Immature natural killer cell (primary cell): ENCODE measurements at places on chromosomes 5 and 9. TPM values are rescaled to one million over a fixed set of nuclear protein-coding genes. Genes with fewer than 3 reads are reported as not detected.

DNA sequence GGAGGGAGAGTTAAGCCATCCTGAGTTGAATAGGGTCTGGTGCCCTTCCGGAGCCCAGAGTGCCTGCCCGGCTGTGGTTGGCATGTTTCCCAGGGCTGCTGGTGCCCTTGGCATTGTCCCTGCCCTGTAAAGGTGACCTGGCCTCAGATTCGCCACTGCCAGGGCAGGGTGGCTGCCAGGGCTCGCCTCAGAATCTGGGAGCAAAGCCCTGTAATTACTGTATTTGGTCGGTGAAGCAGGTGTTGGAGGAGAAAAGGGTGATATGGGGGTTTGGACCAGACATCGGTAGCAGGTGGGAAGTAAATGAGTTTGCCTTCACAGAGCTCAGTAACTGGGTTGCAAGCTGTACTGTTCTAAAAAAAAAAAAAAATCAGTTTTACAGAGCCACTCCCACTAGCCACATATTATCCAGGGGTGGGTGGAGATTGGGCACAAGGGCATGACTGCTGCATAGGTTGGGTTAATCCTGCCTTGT lies 47.6 kb downstream of the RGS3 start:
- no peak for DNase-seq

The SARDH gene
- 6.8 TPM for polyA plus RNA-seq

GRCh38 chr5:172768573-172769341 lies 2.2 kb downstream of the DUSP1 start:
- peak; percentile 59 for DNase-seq

The DAB2IP gene
- polyA plus RNA-seq = not detected

DNA sequence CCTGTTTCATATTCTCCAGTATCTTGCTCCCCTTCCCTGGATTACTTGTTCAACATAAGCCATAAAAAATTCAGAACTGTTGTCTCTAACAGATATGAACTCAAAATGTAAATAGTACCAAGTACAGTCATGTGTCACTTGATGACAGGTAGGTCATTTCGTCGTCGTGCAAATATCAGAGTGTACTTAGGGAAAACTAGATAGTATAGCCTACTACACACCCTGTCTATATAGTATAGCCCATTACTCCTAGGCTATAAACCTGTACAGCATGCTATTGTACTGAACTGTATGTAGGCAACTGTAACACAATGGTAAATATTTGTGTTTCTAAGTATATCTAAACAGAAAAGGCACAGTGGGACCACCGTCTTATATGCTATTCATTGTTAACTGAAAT lies 39.1 kb downstream of the SMIM15 start:
- no peak for DNase-seq

DNA sequence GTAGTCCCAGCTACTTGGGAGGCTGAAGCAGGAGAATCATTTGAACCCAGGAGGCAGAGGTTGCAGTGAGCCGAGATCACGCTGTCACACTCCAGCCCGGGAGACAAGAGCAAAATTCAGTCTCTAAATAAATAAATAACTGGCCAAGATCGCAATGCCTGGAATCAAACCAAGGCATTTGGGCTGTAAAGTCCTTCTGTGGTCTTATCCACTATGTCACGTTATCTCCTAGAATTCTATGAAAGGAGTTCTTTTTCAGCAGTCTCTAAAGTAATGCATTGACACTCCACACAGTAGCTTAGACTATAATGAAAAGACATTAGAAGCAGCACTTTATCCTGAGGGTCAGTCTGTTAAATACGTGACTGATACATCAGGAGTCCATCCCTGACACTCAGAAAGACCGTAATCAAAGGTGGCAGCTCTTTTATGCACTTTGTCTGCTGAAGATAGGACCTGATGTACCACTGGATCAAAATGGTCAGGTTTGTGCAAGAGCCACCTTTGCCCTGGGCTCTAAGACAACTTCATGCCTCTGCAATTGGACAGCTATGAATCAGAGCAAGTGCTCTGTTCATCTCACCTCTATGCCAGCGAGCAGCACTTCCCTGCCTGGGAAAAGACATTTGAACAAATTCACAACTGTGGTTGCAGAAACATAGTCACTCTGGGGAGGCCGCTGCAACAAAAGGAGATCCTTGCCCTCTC lies 31.7 kb upstream of the GNA14 start:
- no peak for DNase-seq

The SMIM27 gene
- 122 TPM for polyA plus RNA-seq

- DNase-seq = no peak
Measured at GRCh38 chr5:34487159-34487879, 168.8 kb upstream of the RAI14 start.

- DNase-seq = no peak
Measured at GRCh38 chr5:151721812-151722391, 35.2 kb upstream of the SPARC start.

DNA sequence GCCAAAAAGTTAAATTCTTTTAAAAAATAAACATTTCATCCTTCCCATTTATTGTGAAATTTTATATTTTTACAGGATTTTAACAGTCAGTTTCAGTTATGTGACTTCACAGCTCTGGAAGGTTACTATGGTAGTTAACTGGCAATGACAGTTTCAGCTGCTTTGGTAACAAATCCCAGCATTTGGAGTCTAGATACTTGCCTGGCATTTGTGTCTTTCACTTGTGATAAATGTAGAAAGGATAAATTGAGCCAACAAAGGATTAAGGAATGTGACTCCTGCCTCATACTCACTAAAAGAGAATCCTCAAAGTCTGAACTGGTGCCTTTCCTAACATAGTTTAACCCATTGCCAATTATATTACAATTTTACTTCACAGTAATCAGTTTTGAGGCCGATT lies 315.5 kb downstream of the FER start:
- DNase-seq = no peak

GRCh38 chr5:50749181-50749580 lies 82.7 kb downstream of the PARP8 start:
- DNase-seq = no peak

DNA sequence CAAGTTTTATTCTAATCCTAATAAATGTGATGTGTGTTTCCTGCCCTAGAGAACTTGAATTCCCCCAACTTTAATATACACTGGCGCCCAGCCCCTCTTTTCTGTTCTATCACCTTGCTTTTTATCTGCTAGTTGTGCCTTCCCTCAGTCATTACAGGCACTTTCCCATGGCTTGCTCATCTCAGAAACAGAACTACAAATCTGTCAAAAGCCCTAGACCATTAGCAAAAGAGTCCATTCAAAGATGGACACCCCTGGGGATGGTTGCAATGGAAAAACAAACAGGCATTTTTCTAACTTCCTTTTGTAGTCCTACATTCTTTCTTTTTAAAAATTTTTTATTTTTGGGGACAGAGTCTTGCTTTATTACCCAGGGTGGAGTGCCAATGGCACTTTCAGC lies 48.2 kb downstream of the FRMD3 start:
- DNase-seq = no peak

GRCh38 chr9:106897751-106898150 lies 34.8 kb downstream of the ZNF462 start:
- no peak for DNase-seq

- DNase-seq = no peak
Measured at GRCh38 chr9:19154135-19154612, 26.9 kb upstream of the PLIN2 start.

DNA sequence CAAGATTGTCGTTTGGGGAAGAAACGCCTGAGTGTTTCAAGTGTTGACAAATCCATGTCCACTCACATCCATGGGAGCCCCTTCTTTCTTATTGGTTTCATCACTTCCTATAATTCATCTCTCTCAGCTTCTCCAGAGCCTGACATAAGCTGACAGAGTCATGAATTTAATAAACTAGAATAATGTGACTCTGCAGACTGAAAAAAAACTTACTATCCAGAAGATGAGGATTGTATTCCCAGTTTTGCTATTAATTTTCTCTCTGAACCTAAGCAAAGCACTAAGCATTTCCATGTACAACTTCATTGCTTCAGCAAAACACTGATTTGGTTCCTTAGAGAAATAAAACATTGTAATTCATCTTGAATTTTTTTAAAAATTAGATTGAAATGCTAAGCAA lies 691.8 kb downstream of the MTRR start:
- DNase-seq = no peak

DNA sequence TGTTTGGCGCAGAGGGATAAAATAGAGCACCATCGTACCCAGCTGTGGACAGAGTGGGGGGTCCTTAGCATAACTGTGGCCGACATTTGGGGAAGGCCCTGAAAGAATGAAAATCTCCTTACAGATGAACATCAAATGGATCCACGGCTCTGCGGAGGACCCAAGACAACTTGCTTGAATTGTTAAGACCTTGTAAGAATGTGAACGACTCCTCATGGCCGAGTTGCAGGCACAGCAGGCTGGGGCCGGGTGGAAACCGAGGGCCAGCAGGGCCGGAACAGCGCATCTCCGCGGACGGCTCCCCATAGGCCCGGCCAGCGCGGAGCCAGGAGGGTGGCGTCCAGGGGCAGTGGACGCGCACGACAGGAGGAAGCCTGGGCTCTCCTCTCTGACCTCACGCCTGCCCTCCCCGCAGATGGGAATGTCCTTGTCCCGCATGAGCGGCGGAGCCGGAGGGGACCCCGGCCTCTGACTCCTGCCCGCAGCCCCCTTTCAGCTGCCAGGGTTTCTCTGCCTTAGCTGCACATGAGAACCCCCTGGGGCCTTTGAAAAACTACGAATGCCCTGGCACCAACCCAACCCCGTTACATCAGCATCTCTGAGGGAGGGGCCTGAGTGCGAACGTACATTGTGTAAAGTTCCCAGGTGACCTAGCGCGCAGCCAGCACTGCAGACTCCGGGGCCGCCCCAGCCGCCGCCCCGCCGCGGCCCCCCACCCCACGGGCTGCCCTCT lies 36.2 kb upstream of the PTCH1 start:
- no peak for DNase-seq

DNA sequence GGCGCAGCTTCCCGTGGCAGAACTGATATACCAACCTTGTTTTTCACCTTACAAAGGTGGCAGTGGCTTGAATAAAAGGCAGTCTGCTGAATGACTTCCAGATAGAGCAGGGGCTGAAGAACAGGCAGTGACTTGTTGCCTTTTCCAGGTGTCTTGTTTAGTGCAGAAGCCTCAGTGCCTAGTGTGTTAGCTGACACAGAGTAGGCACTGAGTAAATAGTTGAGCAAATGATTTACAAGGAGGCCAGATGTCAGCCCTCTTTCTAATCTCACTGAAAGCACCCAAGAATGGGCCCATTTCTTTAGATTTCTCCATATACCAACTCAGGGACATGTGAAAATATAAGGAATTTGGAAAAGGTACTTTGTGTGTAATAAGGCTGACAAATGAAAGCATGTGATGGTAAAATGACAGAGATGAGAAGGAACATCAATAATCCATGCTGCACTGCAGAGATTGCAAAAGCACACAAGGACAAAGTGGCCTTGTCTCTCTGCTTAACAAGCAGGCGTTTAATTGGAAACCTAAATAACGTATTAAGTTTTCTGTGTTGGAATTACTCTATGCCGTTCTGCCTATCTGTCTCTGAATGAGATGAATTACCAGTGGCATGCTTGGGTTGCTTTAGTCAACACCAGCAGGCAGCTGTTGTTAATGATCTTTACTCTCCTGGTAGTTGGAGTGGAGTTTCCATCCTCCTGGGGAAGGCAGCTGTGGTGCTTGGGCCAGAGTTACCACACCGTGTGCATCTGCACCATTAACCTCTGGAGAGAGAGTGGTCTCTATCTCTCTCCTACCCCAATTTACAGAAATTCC lies 360.1 kb upstream of the C9orf72 start:
- DNase-seq = no peak

The SCAMP1 gene
- polyA plus RNA-seq = 42.0 TPM

GRCh38 chr9:134623258-134624066 lies 18.1 kb upstream of the COL5A1 start:
- no peak for DNase-seq

GRCh38 chr5:31124651-31125305 lies 68.7 kb upstream of the CDH6 start:
- no peak for DNase-seq

The CREBRF gene
- polyA plus RNA-seq = 40.6 TPM

- no peak for DNase-seq
Measured at GRCh38 chr5:141889282-141889871, 11.2 kb upstream of the PCDH1 start.

DNA sequence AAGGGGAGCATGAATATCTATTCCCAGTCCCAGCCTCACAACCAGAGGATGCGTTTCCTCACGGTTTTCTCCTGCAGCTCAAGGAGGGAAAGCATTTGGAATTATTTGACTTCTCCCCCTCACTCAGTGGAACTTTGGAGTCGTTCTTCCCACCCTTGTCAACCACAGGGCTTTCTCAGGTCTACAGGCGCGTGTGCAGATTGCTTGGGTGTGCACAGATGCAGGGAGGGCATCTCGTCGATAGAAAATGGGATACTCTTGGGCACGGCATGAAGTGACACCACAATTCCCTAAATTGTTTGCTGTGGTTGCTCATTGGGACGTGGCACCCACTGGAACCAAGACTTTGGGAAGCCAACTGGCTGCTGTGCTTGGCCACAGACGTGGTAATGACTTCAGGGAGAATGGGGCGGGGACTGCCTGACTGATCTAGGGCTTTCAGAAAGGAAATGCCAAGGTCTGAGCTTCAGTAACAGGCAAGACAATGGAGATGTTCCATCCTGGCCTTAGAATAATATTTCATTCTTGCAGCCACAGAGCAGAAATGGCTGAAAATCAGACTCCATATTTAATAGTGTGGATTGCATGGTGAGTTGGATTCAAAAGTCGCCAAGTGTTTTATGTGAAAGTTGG lies 12.2 kb upstream of the OBP2B start:
- no peak for DNase-seq

The C9orf153 gene
- polyA plus RNA-seq = not detected

The PCDHA7 gene
- polyA plus RNA-seq = not detected

DNA sequence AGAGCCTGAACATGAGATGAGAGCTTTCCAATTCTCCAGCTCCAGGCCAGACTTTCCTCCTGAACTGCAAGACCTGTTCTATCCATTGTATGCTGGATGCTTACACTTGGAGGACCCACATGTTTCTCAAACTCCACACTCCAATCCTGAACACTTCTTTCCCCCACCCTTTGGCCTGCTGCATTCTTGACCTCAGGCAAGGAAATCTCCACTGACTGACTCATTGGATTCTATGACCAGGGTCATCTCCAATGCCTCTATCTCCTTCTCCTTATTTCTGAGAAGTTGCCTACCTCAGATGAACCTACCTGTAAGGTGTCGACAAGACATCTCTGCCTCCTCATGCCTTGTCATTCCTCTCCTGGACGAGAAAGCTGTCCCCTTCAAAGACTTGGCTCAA lies 153.6 kb downstream of the CRB2 start:
- no peak for DNase-seq

DNA sequence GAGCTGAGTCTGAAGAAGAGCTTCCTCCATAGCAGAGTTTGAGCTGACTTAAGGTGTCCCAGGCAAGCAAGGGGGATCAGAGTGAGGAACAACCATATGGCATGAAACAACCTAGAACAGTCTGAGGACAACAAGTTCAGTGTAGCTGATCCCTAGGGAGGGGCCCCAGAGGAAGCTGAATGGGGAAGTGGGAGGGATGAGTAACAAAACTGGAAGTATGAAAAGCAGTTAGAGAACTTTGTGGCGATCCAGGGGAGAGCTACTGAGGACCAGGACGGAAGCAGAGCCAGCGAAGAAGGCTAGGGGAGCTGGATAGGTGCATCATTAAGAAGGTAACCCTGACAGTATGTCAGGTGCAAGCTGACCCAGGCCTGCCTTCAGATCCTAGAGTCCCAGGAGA lies 580.8 kb downstream of the BNC2 start:
- DNase-seq = no peak
